Umbilical cord (tissue), 2 donors: ENCODE measurements at places on chromosomes 5 and 9. TPM values are rescaled to one million over a fixed set of nuclear protein-coding genes. Genes with fewer than 3 reads are reported as not detected.
A peak's percentile ranks its signal among the peaks of the same experiment; 100 is the strongest.

Gene DPYSL3
- total RNA-seq = 229 TPM

Gene MZB1
- total RNA-seq = 1.2 TPM

Gene DMRT3
- 1.2 TPM for total RNA-seq

Gene MTAP
- 60.7 TPM for total RNA-seq

Gene OR1L6
- total RNA-seq = 1.2 TPM

Gene LRSAM1
- total RNA-seq = 19.5 TPM

Gene HMGXB3
- 16.4 TPM for total RNA-seq

Gene IL3
- total RNA-seq = not detected

Gene TPRN
- total RNA-seq = 2.2 TPM

Gene PTPN3
- total RNA-seq = 2.9 TPM

GRCh38 chr5:181142054-181142453 lies 5.3 kb upstream of the OR2V2 start:
- no peak for DNase-seq

GRCh38 chr9:109945573-109945972 lies 165.6 kb downstream of the PALM2AKAP2 start:
- DNase-seq = no peak

DNA sequence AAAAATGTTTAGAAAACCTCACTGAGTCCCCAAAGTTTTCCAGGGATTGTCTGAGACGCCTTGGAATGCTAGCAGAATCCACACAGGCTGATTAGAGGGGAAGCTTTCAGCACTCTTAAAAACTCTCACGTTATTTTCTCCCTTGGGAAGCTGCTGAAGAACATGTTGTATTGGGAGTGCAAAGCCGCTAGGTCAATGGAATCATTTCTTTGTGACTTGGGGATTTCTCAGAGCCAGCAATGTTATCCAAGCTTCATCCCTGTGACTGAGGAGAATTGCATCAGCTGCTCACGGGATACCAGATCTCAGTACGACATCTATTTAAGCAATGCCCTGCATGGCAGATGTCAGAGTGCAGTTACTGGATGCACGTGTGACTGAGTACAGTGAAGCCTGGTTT lies 426.4 kb upstream of the MPDZ start:
- DNase-seq = peak; percentile 81

- no peak for DNase-seq
Observed at GRCh38 chr9:123796618-123797484, 133.1 kb downstream of the DENND1A start.

GRCh38 chr5:134084570-134084969 lies 29.9 kb upstream of the TCF7 start:
- no peak for DNase-seq

DNA sequence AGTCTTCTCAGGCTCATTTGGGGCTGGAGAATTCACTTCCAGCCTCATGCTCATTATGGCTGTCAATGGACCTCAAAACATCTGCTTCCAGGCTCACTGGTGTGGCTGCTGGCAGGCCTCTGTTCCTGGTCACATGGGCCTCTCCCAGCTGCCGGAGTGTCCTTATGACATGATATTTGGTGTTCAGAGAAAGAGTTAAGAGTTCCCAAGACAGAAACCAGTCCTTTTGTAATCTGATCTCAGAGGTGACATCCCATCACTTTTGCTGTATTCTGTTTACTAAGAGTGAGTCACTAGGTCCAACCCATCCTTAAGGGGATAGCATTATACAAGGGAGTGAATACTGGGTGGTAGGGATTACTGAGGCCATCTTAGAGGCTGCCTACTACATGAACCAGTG lies 104.6 kb downstream of the CACNA1B start:
- DNase-seq = peak; percentile 3

GRCh38 chr5:44002381-44002901 lies 386.8 kb downstream of the FGF10 start:
- no peak for DNase-seq

- no peak for DNase-seq
Observed at GRCh38 chr5:82521431-82522051, 243.4 kb upstream of the RPS23 start.

- DNase-seq = no peak
Observed at GRCh38 chr9:3455094-3455493, 70.7 kb downstream of the RFX3 start.

- no peak for DNase-seq
Observed at GRCh38 chr9:83041771-83042170, 21.2 kb downstream of the RASEF start.

DNA sequence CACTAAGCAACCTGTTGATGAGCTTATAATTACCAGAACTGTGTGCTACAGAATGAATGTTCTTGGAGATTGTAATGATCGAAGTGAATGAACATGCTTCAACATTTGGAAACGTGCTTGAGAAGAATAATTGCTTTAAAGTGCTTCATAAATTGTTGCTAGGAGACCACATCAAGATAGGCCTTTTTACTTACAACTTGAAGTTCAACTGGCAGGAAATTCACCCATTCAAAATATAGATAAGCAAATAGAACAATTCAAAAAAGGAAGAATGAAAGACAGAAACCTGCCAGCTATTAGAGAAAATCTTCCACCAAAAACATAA lies 38.0 kb upstream of the SLC44A1 start:
- no peak for DNase-seq

GRCh38 chr9:87516222-87516925 lies 18.7 kb downstream of the DAPK1 start:
- DNase-seq = no peak

- peak; percentile 44 for DNase-seq
Observed at GRCh38 chr9:120925535-120926396, 830 bp downstream of the TRAF1 start.

- DNase-seq = no peak
Observed at GRCh38 chr5:177595991-177596774, 3.7 kb upstream of the B4GALT7 start.

- peak; percentile 21 for DNase-seq
Observed at GRCh38 chr5:2333291-2333690, 418.2 kb downstream of the IRX2 start.

- DNase-seq = no peak
Observed at GRCh38 chr5:174358276-174358675, 312.8 kb downstream of the NSG2 start.

- no peak for DNase-seq
Observed at GRCh38 chr5:147018812-147019211, 140.3 kb upstream of the PPP2R2B start.

DNA sequence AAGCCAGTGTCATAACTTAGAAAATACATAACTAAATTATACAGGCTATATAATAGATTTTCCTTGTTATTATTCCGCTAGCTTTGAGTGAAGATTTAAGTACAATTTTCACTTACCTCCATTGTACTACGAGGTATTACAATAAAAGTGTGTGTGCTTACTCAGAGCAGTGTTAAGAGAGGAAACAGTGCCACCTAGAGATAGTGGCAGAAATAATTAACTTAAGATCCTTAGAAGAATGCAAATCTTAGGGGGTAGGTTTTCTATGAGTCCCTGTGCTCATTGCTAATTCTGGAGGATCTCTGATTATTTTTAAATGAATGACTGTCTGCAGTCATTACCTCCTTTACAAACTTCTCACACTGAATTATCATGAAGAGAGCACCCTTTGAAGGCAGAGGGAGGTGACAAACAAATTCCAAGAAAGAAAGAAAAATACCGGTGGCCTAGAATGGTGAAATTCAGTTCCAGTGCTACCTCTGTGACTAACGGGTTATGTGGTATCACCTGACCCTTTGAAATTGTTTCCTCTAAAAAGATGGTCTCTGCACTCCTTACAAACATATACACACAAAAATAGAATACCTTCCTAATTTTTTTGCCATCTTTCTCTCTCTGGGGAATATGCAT lies 379.8 kb downstream of the TRIM36 start:
- peak; percentile 61 for DNase-seq

DNA sequence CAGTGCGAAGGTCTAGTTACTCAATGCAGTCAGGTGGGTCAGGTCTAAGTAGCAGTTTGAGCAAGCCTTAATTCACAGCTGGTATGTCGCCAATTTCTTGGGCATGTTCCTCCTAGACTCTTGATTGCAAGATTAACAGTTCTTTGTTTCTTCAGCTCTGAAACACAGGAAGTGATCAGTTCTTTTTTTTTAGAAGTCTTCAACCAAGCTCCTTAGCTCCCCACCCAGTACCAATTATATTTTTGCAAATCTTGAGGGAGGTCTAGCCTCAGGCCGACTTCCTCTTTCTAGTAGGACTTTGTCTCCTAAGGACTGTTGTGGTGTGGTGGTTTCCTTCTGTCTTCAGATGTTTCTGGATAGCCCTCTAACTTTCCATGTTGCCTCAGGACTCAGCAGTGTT lies 2054.2 kb downstream of the MAT2B start:
- no peak for DNase-seq

- peak; percentile 22 for DNase-seq
Observed at GRCh38 chr5:95780597-95780996, 41.9 kb downstream of the GLRX start.

- no peak for DNase-seq
Observed at GRCh38 chr5:159189310-159189709, 20.0 kb downstream of the RNF145 start.

GRCh38 chr5:59143926-59144333 lies 561.1 kb downstream of the RAB3C start:
- DNase-seq = no peak

DNA sequence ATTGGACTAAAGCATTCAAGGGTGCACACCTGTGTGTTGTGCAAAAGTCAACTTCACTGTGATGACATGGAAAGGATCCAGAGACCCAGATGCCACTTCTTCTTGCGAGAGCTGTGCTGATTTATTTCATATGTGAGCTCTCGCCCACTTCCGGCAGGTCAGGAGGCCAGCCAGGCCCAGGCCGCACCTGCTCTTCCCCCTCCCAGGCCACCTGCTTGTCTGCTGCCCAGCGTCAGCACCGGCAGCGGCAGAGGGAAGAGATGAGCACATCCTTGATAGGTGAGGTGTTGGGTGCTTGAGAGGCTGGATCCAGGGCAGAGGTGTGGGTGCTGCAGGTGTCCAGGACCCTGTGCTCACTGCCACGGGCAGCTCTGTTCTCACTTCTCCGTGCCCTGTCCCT lies 242.9 kb downstream of the FANCC start:
- no peak for DNase-seq
